Choroid plexus epithelial cell (primary cell): ENCODE measurements at places on chromosomes 12 and 14.

GRCh38 chr12:57142727-57143126, 4.7 kb downstream of the LRP1-AS start:
- no peak for DNase-seq

DNA sequence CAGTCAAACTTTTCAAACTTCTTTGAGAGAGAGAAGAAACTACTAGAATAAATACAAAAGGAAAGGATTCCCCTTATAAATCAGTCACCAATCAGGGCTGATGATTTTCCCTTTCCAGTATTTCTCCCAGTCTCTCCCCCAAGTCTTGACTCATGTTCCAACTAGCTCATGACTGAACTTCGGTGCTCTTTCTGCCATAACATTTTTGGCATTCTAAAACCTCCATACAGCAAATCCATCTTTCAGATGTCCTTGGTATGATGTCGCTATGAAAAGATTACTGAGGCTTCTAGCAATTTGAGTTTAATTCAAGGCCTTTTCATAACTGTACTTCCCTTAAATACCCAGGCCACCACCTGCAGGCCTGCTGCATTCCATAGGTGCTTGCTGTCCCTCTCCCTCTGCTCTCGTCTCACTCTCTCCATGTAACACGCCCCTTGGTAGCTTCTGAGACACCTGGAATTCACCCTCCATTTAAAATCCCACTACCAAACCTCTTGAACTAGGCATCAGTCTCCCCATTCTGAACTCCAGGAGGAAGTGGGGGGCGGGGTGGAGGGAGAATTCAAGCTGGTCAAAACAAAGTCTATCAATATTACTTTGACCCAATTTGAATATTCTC, 2.4 kb downstream of the PRKD1 start:
- peak; percentile 64 for DNase-seq

DNA sequence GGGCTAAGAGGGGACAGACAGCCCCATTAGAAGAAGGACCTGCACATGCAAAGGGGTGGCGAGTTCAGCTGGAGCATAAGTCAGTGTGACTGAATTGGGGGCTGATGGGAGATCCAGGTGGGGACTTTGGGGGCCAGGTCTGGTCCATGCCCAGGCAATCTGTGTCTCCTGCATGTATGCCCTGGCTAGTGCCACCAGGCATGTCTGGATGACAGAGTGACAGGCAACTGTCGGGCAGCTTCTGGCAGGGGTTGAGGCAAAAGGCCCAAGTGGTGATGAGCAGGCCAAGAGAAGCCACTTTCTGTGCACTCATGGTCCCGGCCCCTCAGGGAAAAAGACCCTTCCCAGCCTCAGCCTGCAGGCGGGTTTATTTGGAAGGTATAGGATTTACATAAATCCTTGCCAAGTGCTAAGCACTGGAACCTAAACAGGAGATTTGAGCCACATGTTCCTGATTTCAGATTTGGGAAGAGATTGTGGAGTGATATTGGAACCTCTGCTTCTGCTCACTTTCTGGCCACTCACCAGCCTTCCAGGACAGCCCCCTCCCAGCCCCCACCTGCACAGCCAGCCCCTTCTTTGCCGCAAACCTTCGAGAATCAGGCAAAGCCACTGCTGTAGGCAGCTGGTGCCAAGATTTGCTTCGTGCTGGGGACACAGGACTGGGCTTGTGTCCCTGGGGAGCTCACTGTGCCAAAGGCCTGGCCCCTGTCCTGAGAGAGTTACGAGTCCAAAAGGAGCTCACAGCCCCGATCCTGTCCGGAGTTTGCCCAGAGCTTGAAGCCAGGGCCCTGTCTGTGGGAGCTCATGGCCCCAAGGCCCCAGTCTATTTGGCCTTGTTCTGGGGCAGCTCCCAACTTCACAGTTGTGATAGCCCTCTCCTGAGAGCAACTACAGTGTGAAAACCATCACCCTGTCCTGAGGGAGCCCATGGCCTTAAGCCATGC, 232.5 kb upstream of the RTL1 start:
- no peak for DNase-seq

- no peak for DNase-seq
These were observed 297.8 kb downstream of the ADGRD1 start for GRCh38 chr12:131251336-131252101.

DNA sequence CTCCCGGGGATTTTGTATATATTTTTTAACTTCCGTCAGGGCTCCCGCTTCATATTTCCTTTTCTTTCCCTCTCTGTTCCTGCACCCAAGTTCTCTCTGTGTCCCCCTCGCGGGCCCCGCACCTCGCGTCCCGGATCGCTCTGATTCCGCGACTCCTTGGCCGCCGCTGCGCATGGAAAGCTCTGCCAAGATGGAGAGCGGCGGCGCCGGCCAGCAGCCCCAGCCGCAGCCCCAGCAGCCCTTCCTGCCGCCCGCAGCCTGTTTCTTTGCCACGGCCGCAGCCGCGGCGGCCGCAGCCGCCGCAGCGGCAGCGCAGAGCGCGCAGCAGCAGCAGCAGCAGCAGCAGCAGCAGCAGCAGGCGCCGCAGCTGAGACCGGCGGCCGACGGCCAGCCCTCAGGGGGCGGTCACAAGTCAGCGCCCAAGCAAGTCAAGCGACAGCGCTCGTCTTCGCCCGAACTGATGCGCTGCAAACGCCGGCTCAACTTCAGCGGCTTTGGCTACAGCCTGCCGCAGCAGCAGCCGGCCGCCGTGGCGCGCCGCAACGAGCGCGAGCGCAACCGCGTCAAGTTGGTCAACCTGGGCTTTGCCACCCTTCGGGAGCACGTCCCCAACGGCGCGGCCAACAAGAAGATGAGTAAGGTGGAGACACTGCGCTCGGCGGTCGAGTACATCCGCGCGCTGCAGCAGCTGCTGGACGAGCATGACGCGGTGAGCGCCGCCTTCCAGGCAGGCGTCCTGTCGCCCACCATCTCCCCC, 777 bp downstream of the ASCL1 start:
- peak; percentile 31 for DNase-seq

GRCh38 chr12:51086933-51087332, 3.5 kb upstream of the CSRNP2 start:
- DNase-seq, result no peak

DNA sequence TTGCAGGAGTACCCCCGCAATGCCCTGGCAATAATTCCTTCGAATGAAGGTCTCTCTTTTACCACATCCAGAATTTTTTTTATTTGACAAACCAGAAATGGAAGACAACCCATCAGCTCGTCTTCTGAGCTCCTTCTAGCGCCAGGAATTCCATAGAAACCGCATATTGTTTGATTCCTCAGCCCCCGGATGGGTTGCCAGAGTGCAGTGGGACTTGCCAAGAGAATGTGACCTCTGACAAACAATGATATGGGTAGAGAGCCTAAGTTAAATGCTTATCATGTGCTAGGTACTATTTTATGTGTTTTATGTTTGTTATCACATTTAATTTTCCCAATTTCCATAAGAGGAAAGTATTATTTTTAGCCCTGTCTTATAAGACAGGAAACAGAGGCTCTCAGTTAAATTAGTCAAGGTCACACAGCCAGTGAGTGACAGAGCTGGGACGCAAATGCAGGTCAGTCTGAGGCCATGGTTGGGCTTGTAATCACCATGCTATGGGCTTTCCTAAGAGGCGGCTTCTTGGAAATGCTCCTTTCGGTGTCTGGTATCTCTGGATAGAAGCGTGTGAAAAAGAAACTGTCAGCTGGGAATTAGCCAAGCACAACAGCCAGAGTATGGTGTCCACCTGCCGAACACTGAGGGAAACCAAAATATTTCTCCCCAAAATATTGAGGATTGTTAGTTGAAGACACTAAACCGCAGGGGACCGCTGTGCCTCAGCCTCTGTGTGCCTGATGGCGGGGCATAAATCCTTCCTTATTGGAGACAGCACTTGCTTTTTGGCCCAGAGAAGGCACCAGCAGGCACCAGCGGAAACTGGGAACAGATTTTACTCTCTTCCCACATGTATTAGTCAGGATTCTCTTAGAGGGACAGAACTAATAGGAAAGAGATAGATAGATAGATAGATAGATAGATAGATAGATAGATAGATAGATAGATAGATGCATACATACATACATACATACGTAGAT, 29.4 kb upstream of the ETFBKMT start:
- DNase-seq, result peak; percentile 82

- DNase-seq, result no peak
These were observed 216.0 kb upstream of the EEA1 start for GRCh38 chr12:93145086-93145485.

DNA sequence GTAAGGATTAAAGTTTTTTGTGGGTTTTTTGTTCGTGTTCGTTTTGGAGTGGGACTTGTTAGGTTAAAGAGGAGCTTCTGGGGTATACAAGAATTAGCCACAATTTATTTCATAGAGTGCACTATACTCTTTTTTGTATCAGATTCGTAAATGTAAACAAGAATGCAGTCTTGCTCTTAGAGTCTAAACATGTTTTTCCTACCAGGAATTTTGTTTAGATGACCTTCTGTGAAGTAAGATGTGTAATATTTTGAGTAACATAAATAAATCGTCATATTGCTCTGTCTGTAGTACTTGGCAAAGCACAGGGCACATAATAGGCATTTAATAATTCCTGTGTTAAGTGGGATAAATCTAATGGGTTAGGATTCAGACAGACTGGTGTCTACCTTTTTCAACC, 9.6 kb downstream of the CNOT2 start:
- DNase-seq, result peak; percentile 33

DNA sequence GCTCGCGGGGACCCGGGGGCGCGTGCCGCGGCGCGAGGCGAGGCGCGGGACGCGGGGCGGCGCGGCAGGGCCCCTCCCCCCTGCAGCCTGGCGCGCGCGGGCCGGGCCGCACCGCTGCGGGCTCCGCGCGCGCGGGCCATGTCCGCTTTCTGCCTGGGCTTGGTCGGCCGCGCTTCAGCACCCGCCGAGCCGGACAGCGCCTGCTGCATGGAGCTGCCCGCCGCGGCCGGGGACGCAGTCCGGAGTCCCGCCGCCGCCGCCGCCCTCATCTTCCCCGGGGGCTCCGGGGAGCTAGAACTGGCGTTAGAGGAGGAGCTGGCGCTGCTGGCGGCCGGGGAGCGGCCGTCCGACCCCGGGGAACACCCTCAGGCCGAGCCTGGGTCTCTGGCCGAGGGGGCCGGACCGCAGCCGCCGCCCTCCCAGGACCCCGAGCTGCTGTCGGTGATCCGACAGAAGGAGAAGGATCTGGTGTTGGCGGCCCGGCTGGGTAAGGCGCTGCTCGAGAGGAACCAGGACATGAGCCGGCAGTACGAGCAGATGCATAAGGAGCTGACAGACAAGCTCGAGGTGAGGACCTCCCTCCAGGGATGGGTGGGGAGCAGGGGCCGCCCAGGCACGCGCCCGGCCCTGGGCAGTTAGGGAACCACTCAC, 820 bp downstream of the BICDL1 start:
- peak; percentile 79 for DNase-seq

DNA sequence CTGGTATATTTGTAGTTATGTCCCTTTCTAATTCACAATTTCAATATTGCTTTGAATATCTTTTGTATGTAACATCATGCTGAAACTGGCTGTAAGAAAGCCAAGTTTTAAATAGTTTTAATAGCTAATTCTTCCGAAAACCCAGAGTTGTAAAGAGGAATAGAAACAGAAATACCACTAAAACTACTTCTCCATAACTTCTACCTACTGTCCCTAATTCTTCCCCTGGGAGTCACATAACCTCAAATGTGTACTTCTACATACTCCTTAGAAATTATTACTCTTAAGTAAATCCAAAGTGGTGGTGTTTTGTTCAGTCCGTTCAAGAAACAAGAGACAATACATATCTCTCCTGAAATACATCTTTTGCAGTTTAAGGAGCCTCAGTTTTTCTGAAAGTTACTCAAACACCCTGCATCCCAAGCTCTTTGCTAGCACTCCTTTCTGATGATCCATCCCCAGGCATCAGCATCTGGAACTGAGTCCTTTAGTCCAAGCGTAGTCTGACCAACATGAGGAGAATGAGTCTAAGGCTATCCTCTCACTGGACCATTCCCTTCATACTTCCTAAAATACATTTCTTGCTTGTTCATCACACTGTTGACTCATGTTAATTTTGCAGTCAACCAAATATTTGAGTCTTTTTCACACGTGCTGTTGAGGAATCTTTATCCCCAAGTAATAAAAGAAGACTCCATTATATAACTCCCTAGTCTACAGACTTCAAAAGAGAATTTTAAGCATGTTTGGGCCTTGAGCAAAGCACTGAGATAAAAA, 214.3 kb upstream of the NUDT4 start:
- peak; percentile 30 for DNase-seq

DNA sequence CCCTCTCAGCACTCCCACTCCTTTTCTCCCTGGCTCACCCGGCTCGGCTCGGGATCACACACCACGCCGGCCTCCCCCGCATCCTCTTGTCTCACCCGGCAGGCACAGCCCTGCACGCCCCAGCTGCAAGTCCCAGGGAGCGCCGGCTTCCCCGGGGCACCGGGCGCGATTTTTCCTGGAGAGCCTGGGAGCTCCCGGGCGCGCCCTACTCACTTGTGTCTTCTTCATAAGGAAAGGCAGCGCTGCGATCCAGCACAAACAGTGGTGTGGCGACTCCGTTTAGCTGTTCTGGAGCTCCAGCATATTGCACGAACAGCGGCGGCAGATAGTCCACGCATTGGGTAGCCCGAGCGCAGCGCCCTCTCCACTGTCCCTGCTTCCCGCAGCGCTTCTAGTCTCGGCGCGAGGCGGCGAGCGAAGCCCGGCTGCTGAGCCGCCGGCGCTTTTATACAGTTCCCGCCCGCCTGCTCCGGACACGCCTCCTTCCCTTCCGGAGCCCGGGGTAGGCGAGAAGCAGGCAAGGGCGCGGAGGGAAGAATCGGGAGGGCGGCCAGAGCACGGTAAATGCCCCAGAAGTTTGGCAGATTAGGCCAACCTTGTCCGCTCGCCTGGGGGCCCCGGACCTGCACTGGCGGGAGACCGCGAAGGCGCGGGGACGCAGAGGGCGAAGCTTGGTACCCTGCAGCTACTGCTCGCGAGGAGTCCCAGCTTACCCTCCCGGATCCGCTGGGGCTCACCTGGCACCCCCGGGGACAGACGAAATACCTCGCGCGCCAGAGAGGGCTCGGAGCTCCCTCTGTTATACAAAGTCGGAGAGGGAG, at the start of gene KITLG:
TSS of gene KITLG (minus strand) at position 421 of the 821 bp plus-strand sequence. CDS start at position 228, 193 bp downstream.
- DNase-seq, result peak; percentile 92

GRCh38 chr12:39835517-39836489, 216.2 kb upstream of the ABCD2 start:
- no peak for DNase-seq

DNA sequence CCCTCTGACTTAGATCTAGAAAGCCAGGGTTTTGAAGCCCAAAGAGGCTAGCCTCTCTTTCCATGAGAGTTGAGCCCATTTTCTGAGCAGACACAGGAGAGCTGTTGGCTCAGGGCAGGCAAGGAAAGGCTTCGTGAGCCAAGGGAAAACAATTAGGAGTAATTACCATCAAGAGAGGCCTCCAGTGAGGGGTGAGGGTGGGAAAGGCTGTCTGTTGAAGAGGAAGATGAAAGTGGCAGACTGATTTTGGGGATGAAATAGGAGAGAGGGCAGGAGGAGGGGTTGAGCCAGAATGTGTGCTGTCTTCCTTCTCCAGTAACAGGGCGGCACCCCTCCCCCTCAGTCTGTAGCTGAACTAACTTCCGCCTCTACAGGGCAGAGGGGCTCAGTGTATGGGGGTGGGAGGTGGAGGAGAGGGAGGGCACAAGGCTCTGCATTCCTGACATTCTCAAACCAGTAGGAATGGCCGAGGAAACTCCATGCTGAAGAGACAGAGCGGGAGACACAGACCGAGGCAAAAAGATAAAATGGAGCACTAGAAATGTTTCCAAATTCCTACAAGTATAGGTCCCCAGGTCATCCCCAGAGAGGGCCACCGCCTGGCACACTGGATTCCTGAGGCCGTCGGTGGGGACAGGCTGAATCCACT, 33.1 kb upstream of the COL2A1 start:
- peak; percentile 70 for DNase-seq

GRCh38 chr12:11968048-11968383, 102.7 kb upstream of the BCL2L14 start:
- no peak for DNase-seq

GRCh38 chr14:36511981-36512584, 7.9 kb downstream of the NKX2-1 start:
- DNase-seq, result no peak
